NB4 (cell line): ENCODE measurements at places on chromosomes 12 and 14.
A peak's percentile ranks its signal among the peaks of the same experiment; 100 is the strongest.

DNA sequence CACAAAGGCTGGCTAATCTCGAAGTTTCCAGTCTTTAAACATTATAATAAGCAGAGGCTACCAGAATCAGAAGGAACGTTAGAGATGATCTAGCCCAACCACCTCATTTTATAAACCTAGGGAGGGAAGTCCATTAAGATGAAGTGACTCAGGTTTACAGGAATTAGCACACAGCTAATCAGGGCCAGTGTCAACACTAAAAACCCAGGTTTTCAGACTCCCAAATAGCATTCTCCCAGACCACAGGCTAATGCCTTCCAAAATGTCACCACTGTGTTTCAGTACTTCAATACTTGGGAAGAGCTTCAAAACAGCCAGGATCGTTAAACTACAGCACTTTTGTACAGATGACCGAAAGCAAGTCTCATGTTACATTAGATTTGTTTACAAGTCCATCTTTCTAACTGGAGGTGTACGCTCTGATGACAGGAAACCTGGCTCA is 89.2 kb downstream of the FOXN3 start:
- no peak for DNase-seq

GRCh38 chr12:32031109-32031508 is 71.9 kb downstream of the RESF1 start:
- DNase-seq: no peak

DNA sequence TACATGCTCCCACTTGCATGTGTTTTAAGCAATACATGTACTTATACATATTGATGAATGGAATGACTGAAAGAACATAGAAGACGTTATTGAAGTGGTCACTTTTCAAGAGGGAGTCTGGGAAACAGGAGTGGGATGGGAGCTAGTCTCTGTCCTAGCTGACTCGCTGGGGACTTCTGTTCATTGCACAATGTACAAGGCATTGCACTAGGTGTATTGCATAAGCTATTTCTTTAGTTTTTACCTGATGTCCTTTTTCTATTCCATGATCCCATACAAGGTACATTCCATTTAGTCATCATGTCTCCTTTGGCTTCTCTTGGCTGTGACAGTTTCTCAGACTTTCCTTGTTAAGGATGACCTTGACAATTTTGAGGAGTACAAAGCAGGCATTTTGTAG is 4.0 kb upstream of the MYO1H start:
- no peak for DNase-seq

DNA sequence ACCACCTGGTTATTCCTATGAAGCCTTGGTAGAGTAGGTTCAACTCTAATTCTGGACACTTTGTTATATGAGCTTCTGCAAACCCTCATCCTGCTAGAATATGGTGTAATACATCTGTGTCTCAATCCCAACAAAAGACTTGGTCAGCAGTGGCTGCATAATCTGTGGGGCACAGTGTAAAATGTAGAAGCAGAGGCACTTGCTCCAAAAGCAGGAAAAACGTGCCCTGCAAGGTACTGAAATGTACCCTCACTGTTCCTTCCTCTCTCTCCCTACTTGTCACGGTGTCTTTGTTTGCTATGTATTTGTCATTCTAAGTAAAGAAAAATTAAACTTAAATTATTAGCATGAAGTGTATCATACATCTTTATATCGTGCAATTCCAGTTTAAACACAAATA is 267.9 kb downstream of the BCL11B start:
- peak; percentile 37 for DNase-seq

DNA sequence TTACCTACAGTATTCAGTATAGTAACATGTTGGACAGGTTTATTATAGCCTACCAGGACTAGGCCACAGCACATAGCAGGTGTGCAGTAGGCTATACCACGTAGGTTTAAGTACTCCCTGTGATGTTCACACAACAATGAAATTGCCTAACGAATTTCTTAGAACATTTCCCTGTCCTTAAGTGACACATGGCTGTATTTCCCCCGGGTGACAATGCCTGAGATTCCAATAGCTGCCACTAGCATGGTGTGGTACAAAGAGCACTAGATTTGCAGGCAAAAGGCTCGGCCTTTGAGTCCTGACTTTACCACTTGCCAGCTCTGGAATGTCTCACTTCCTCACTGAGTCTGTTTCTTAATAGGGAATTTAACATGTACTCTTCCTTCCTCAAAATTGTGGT is 19.7 kb downstream of the PTPN21 start:
- DNase-seq: no peak

GRCh38 chr12:102388469-102388868 is 91.9 kb downstream of the IGF1 start:
- no peak for DNase-seq
